NCI-H1930 (cell line): ENCODE measurements at places on chromosomes 11 and 22.

DNA sequence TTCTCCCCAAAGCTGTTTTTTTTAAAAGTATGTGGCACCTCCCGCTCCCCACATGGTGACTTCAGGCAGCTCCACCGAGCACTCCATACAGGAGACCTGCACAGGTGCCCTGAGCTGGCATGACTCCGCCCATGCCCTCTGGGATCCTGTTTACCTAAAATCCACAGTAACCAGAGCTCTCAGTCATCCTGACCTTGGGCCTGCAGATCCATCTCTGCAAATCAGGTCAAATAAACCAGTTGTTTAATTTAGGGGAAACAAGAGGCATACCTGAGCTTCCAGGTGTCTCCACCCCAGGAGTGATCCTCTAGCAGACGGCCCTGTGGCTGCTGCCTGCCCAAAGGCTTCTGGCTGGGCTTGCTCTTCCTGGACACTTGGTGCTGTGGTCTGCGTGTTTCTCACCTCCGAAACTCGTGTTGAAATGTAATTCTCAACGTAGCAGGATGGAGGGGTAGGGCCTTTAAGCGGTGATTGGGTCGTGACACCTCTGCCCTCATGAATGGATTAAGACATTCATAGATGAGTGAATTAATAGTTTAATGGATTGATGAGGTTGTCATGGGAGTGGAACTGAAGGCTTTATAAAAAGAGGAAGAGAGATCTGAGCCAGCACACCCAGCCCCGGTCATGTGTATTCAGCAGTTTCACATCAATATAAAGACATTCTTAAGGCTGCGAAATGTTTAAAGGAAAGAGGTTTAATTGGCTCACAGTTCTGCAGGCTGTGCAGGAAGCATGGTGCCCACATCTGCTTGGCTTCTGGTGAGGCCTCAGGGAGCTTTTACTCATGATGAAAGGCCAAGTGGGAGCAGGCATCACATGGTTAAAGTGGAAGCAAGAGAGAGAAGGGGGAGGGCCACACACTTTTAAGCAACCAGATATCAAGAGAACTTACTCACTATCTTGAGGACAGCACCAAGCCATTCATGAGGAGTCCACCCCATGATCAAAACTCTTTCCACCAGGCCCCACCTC, 34.1 kb downstream of the LINC01488 start:
- no peak for DNase-seq

DNA sequence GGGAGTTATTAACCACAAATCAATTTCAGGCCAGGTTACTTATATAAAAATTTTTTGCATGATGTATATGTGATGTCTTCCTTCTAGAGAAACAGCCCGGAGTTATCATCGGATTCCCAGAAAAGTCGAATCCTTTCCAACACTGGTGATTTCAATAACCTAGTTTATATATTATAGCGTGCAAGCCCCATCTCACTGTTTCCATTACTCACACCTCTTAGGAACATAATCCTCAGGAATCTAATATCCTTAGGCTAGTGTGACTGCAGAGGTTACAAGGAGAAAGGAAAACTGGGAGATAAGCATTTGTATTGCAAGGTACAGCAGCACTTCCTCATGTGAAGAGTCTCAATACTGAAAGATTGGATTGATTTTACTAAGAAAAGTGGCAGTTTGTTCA, 20.3 kb downstream of the ARHGAP20 start:
- DNase-seq, result no peak

DNA sequence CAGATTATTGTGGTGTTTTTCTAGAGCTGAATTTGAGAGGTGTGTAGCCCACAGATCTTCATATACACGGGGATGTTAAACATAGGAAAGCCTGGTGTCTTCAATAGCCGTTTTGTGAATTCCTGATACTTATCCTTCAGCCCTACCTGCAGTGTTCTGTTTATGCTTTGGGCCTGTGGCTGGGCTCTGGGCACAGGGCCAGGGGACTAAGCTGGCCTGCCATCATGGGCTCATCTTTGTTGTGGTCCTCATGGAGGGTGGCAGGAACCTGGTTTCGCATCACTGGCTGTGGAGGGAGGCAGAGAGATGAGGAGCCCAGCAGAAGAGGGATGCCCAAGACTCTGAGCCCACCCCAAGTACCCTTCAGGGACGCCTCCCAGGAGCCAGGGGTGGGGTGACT, 112.4 kb downstream of the CACNA1I start:
- DNase-seq, result no peak

- DNase-seq, result no peak
Measured at GRCh38 chr11:93528252-93528651, 14.9 kb downstream of the SMCO4 start.

GRCh38 chr11:37558619-37559210, 960.7 kb upstream of the RAG2 start:
- DNase-seq, result no peak

DNA sequence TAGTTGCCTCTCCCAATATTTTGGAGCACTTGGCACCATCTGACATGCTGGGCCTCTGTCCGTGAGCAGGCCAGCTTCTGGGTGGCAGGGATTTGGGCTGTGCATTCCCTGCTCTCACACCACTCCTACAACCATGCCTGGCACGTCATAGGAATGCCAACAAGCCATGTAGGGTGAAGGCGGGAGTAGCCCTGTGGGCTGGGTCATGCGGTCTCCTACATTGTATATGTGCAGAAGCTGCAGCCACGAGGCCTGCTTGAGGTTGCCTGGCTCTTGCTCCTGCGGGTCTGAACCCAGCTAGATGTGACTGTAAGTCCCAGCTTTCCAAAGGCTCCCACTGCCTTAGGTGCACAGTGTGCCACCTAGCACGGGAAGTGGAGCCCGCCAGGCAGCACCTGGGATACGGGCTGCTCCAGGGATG, 14.5 kb downstream of the MYEOV start:
- DNase-seq, result no peak

GRCh38 chr11:75344186-75344585, 7.3 kb downstream of the ARRB1 start:
- DNase-seq, result no peak

GRCh38 chr11:106344394-106344793, 266.9 kb downstream of the AASDHPPT start:
- DNase-seq, result no peak

DNA sequence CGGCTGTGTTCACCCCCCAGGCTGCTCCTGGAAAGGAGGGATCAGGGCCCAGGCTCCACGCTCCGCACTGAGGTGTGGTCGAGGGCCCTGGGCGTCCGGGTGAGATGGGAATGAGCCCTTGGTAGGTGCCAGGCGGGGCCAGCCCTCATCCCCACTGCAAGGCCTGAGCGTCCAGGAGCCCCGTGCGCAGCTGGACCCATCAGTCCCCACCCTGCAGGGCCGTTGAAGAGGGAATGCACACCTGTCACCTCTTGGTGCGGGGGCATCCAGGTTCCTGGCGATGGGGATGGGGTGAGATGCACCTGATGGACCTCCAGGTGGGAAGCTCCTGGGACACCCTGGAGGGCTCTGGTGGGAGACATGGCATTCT, 72.2 kb downstream of the KCNQ1 start:
- DNase-seq, result no peak

- no peak for DNase-seq
Measured at GRCh38 chr11:75820645-75821044, 5.6 kb downstream of the UVRAG start.

- no peak for DNase-seq
Measured at GRCh38 chr11:12174477-12175143, 64.2 kb downstream of the MICAL2 start.

- no peak for DNase-seq
Measured at GRCh38 chr11:65440831-65441499, 18.4 kb downstream of the NEAT1 start.

GRCh38 chr11:126585388-126585773, 229.9 kb downstream of the ST3GAL4 start:
- no peak for DNase-seq

GRCh38 chr11:106418791-106419190, 341.3 kb downstream of the AASDHPPT start:
- no peak for DNase-seq

DNA sequence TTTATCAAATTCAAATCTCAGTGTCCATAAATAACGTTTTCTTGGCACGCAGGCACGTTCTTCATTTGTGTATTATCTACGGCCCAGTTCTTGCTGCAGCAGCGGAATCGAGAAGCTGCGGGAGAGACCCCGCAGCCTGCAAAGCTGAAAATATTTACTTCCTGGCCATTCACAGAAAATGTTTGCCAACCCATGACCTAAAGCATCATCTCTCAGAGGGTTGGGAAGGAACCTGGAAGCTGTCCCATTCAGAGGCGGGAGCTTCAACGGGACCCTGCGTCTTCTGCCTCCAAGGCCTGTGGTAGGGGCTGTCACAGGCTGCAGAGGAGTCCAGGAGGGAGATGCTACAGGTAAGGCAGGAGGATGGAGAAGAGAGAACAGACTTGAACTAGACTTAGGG, 319.2 kb downstream of the MN1 start:
- DNase-seq, result no peak

- DNase-seq, result no peak
Measured at GRCh38 chr11:129960216-129961214, 42.1 kb downstream of the PRDM10 start.
